ENCODE measurements at places on chromosomes 2 and 18.

DNA sequence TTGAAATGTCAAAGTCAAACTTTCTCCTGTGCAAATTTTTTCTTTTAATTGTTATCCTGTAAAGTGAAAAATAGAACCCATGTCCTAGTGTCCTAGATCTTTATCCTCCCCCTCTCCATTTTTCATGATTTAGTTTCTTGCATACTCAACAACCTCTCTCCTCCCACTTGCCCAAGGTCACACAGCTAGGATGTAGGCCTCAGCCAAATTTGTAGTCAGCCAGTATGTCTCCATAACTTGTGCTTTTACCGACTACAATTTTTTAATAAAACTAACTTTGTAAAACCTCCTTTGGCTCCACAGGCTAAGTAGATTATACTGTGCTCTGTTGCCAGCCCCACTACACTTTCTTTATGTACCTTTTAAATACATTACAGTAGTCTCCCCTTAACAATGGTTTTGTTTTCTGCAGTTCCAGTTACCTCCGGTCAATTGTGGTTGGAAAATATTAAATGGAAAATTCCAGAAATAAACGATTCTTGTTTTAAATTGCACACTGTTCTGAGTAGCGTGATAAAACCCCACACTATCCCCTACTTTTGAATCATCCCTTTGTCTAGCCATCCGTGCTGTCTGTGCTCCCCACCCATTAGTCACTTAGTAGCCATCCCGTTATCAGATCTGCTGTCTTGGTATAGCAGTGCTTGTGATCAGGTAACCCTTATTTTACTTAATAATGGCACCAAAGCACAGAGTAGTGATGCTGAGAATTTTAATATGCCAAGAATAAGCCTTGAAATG is 22.8 kb downstream of the GULP1 start:
- no peak for DNase-seq

DNA sequence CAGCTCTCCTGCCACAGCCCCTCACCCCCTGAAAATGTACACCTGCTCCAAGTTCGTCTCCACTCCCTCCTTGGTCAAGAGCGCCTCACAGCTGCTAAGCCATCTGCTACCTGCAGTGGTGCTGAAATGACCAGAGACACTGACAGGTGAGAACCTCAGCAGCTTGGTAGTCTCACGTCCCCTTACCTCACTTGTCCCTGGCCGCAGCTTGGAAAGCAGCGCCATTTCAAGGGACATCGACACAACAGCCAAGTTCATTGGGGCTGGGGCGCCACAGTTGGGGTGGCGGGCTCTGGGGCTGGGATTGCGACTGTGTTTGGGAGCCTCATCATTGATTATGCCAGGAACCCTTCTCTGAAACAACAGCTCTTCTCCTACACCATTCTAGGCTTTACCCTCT is 47.5 kb downstream of the ANKRD44 start:
- DNase-seq = no peak

DNA sequence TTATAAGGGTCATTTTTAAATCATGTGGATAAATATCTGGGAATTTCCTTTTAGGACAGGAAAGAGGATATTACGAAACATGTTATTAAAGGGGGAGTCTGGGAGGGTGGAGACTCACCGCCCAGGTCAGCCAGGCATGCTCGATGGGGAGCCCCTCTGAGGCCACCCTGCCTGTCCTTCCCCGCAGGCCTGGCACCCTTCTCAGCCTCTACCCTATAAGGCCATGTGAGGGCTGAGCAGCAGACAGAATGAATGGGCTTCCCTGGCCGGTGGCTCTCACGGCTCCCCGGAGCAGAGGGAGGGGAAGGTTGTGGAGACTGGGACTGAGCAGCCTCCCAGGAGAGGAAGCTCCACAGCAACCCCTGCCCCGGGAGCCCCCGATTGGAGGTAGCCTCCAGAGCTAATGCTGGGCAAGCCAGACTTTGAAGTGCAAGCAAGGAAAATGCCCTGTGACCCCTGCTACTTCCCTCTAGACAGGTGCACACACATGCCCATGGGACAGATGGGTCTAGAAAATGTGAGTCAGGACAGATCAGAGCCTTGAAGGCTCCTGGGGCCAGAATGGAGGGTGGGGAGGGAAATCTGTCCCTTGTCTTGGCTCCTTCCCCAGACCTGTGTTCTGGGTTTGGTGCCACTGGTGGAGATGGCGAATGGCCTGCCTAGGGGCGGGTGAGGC is 13.2 kb upstream of the ARMC9 start:
- no peak for DNase-seq

DNA sequence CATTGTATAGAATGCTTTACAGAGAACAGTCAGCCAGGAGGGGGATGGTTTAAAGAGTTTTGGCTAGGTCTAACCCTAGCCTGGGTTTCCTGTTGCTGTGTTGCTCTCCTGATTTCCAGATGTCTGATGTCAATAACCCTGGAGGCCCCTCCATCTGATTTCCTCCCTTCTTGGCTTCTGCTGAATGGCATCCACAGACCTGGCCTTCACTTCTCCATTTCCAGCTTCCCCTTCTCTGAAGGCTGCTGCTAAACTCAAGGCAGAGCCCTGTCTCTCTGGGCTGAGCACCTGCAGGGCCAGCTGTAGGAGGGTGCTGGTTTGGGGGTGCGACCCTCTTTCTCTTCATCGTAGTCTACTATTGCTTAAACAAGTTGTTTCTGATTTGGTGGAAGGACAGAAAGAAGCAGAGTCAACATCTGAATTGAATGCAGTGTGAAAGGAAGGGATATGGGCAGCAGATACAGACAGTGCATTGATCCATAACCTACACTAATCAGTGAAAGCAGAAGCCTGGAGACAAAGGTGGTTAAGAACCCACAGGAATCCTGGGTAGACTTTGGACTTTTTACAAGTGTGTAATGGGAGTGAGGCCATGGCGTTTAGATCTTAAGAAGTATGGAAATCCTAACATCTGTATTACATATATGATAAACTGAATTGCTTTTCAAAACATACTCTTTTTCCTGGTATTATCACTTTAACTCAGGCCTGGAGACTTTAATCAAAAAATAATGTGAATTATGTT is 153.6 kb downstream of the HRH4 start:
- no peak for DNase-seq

- no peak for DNase-seq
Observed at GRCh38 chr2:51028829-51029228, 3.1 kb downstream of the NRXN1 start.

DNA sequence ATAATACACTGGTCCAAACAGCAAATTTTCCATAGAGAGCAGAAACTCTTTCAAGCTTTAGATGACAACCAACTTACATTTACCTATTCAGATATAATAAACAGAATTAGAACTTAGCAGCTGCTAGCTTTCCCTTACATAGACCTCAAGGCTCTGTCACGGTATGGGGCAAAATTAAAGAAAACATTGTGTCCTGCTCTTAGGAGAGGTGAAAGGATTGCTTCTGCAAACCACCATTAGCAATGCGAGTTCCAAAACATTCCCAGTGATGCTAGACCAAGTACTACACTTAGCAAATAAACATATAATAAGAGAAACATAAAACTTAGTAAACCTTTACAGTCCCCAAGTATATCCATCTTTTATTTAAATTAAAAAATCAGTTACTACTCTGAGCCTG is 183.3 kb downstream of the CAMKMT start:
- DNase-seq = no peak

DNA sequence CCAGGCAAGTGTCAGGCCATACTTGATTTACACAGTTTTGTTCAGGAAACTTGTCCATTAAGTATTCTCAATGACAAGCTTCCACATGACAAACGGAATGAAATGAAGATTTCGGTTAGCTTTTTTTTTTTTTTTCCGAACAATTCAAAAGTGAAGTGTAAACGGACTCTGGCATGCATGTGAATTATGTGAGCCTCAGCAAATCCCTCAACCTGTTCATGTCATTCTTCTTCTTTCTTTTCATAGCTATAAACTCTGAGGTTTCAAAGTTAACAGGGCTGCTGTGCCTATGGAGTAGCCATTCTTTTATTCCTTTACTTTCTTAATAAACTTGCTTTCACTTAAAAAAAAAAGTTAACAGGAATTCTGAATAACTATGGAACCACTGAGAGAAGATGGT is 110.3 kb downstream of the NOL10 start:
- DNase-seq = no peak

DNA sequence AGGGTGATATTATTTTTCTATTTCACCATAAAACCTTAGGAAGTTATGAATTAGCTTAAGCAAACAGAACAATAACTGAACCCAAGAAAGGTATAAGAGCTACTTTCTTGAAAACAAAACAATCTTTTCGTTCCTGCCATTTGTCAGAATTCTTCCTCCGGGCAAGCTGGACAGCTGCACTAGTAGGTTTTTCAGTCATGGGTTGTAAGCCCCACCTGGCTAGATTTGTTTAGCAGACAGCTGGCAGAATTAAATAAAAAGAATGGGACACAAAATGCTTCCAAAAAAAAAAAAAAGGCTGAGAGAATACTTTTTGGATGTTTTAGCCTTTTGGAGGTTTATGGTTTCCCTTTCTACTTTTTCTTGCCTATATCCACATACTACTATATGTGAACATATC is 694.1 kb downstream of the ARHGAP15 start:
- no peak for DNase-seq

- DNase-seq = no peak
Observed at GRCh38 chr2:199405241-199405640, 52.5 kb downstream of the SATB2 start.

DNA sequence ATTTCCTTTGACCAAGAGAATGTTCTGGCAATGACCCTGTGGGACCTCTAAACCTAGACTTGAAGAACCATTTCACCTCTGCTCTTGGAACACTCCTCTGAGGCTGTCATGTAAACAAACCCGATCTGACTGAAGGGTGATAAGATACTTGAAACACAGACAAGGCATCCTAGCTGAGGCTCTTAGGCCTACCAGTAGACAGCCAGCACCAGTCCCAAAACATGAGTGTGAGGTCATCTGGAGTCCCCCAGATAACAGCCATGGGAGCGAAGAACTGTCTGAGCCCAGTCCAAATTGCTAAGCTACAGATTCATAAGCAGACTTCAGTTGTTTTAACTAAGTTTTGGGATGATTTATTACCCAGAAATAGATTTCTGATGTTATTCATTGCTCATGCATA is 39.5 kb upstream of the LHCGR start:
- no peak for DNase-seq

DNA sequence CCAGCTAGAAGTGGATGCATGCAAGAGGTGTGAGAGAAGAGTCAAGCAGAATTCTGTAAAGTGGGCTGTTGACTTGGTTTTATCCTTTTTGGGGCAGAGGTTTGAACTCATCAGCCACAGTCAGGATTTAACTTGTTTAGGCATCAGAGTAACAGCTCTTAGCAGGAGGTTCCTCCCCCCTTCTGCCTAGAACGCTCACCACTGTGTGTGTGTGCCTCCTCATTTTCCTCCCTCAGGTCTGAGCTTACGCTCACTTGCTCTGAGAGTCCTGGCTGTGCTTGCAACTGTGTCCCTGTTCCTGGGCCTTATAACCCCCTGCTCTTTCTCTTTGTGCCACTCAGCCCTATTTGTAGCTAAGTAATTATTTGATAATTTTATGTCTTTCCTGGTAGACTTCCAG is 167.9 kb downstream of the TMEM182 start:
- DNase-seq = no peak

DNA sequence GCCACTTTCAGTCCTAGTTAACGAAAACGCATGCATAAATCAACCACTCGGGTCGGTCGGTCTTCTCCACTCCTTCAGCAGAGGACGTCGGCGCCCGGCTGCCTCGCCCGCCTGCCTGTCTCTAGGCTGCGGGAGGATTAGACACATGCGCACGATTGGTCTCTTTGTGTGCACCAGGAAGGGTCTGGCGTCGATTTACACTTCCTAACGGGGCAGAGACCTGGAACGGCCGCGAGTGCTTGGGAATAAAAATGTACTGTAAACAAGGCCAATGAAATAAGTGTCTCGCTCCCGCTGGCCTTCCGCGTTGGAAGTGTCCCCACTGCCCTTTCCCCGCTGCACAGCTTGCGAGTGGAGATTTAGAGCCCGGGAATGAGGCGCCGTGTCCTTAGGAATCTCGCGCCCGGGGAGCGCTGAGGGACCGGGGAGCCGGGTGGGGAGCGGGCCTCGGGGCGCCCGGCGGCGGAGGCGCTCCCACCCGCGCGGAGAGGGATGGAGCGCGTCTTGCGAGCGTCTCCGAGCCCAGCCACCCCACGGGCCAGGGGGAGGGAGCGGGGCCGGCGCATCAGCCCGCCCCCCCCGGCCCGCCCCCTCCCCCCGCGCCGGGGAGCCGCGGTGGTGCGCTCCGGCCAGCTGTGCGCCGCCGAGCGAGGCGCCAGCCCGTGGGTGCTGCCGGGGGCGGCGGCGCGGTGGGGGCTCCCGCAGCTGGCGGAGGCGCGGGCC is at the start of gene DOK6:
Gene DOK6 (plus strand): TSS at position 636 of the 723 bp plus-strand sequence.
- no peak for DNase-seq

DNA sequence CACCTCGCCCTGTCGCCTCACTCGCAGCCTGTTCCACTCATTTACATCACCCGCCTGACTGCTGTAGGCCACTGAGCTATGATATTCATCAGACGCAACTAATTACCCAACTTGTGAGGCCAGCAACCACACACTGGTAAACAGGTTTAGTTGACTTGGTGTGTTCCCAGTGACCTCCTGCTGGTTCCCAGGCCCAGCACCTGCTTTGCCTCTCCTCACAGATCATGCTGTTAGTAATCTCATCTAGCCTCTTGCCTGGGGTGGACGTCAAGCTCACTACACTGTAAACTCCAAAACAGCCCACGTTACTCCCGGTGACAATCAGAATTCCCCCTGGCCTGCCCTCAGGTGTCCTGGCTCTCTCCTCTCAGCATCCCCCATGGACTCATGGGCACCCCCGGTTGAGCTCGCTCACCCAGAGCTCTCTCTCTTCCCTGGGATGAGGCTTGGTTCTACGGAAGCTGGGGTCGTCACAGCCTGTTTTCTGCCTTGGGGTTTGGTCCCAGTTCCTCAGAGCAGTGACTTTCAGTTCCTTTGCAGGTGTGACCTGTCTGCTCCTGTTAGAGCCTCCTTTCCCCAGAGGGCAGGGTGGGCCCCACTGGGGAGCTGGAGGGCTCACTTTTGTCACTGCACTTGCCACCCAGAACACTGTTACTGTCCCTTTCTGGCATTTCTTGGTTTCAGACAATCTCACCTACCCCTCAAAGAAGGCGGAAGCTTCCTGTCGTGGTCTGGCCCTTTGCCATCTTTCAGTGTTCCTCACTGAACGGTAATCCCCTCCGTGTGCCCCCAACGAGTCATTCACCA is 40.3 kb downstream of the INPP5D start:
- DNase-seq = peak; percentile 74

GRCh38 chr18:7642331-7642890 is 75.3 kb downstream of the PTPRM start:
- DNase-seq = no peak

DNA sequence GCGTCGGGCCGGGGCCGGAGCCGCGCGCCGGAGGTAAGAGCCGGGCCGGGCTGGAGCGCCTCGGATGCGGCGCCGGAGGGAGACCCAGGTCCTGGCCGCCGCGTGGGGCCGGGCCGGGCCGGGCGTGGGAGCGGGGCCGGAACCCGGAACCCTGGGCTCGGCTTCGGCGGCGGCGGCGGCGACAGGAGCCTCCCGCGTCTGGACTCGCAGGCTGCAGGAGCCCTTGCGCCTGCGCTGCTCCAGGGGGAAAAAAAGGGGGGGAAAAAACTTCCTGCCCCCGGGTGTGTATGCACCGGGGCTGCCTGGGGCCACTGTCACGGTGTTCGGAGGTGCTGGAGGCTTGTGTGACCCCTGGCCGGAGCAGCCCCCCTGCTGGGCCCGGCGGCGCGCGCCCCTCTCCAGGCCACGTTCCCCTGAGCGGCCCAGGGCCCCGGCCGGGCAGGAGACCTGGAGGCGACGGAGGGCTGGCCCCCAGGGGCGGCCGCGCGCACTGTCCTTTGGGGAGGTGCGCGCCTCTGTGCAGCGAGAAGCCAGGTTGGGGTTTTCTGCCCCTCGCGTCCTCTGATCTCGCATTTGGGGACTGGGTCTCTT is 864 bp downstream of the KLHL29 start:
- DNase-seq = peak; percentile 49

- no peak for DNase-seq
Observed at GRCh38 chr18:69758458-69758857, 189.2 kb downstream of the CD226 start.

All from GM10248 (cell line).